ENCODE measurements at places on chromosomes 3 and 15.
A peak's percentile ranks its signal among the peaks of the same experiment; 100 is the strongest.

DNA sequence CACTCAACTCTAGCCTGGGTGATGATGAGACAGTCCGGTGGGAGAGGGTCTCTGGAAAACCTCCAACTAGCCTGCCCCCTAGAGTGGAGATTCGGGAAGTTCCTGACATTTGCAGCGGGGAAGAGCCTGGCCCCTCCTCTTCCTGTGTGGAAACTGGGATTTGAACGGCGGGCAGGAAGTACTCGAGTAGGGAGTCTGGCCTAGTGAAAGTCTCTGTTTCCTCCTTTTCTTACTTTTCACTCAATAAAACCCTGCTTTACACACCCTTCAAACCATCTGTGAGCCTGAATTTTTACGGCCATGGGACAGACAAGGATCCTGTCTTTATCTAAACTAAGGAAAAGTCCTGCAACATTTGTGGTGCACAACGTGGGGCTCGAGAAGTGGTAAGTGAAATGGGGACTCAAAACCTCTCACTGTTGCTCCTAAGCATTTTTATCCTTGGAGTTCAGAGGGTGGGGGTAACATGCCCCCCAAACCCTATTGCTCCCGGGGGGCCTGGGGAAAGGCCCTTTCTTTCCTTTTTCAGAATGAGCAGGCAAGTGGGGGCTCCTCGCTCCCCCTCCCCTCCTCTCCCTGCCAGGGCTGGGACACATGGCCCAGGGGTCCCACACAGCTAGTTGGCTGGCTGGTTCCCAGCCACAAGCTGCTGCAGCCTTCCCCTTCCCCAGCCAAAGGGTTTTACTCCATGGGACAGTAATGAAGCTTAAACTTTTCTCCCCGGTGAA is 224.7 kb upstream of the GBE1 start:
- peak; percentile 55 for DNase-seq

- no peak for DNase-seq
Measured at GRCh38 chr3:101801174-101801573, 22.2 kb downstream of the NXPE3 start.

- DNase-seq: no peak
Measured at GRCh38 chr3:22585911-22586310, 617.2 kb upstream of the UBE2E2 start.

DNA sequence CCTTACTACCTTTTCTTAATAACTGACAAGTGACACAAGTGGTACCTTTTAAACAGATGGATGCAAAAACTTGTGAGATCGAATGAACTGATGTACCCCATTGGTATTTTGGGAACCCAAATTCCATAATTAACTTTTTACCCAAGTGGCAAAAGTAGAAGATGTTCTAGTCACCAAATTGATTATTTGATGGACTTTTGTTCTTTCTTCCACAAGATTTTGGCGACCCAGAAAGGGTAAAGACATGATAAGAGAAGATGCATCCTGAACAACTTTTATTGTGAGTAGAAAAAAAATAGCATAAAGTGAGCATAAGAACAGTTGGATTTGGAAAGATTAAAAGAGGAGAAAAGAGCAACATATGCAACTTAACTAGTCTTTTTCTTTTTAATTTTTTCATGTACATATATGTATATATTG is 159.5 kb downstream of the TIGIT start:
- DNase-seq: no peak

GRCh38 chr3:64607032-64607551 is 80.7 kb downstream of the ADAMTS9 start:
- no peak for DNase-seq

DNA sequence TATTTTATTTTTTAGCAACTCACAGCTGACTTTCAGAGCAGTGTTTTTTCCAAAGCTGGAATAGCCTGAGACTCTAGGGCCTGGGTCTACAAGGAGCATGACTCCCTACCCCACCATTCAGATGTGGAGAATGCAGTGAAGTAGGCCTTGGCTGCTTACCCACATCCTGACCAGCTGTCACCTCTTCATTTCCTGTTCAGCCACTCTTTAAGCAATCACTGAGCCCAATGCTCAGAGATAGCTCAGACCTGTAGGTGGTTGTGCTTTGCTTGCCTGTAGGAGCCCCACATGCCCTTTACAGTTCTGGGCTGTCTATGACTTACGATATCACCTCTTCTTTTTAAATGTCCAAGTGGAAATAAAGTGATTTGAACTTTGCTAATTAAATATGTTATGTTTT is 148.1 kb downstream of the NEK11 start:
- DNase-seq: no peak

DNA sequence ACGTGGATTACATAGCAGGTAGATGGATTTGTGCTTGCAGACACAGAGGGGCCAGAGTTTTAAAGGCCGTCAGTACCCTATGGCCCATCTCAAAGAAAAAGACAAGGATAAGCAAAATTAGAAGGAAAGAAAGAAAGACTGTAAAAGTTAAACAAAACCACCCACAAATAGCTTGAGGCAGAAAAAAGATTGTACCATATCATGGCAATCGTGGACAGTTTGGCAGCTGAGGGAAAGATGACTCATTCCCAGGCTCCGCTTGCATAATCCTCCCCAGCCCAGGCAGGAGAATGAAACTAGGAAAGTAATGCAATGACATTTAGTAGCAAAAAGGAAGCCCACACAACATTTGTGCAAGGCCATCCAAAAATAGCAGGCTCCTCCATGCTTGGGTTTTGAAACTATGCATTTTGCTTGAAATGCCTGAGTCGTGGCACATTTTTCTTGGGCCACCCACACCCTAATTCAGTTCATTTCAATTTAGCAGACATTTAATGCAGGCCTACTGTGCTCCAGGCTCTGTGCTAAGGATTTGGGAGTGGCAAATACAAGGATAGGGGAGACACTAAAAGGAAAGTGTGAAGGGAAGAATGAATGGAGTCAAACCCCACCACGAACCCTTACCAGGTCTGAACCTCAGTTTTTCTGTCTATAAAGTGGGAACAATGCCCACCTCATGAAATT is 40.9 kb upstream of the SMAD3 start:
- DNase-seq: no peak

- no peak for DNase-seq
Measured at GRCh38 chr15:90205050-90205848, 4.1 kb downstream of the SEMA4B start.

DNA sequence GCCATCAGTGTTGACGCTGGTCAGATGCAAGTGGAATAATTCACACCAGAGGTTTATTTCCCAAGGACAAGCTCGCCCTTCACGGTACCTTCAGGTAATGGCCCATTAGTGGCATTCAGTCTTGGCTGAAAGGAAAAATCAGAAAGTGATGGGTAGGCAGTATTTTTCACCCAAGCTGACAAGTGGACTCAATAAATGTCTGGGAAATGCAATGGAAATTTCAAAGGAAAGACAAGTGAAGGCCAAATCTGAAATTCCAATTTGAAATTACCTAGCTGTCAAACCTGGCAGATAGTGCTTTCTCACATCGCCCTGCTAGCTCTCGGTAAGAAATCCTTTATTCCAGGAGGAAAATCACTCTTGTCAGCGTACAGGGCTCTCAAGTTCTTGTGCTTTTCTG is 413.5 kb downstream of the OCA2 start:
- no peak for DNase-seq

GRCh38 chr3:45509038-45509767 is 85.3 kb upstream of the LIMD1 start:
- peak; percentile 72 for DNase-seq

- DNase-seq: no peak
Measured at GRCh38 chr3:185071287-185071800, 81.5 kb downstream of the C3orf70 start.

GRCh38 chr15:90586948-90587347 is 57.2 kb downstream of the CRTC3 start:
- no peak for DNase-seq

- DNase-seq: no peak
Measured at GRCh38 chr15:90597577-90597976, 67.9 kb downstream of the CRTC3 start.

DNA sequence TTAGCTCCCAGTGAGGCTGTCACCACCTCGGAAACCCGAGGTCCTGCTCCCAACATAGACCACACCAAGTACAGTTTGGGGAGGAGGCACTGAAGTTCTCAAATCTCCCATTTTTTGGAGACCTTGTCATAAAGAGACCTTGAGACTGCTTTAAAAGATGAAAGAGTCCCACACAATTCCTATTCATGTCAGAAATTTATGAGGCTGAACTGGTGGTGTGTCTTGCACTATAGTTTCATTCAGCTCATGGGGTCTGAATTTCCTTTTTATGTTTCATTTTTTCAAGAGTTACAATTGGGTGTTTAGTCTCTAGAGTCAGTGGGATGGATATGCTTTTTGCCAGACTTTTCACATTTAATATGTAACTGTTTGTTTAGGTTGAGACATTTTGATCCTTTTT is 318.1 kb upstream of the LRRFIP2 start:
- DNase-seq: no peak

- no peak for DNase-seq
Measured at GRCh38 chr3:107868449-107868848, 222.4 kb downstream of the CD47 start.

DNA sequence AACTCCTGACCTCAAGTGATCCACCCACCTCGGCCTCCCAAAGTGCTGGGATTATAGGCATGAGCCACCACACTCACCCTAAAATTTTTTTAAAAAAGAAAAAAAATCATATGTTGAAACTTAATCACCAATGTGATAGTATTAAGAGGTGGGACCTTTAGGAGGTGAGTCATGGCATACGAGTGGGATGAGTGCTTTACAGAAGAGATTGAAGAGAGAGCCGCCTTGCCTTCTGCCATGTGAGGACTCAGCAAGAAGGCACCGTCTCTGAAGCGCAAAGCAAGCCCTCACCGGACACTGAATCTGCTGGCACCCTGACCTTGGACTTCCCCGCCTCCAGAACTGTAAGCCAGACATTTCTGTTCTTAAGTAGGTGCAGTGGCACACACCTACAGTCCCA is 5.5 kb downstream of the ARPIN start:
- no peak for DNase-seq

GRCh38 chr15:64766058-64766457 is 9.3 kb downstream of the RBPMS2 start:
- no peak for DNase-seq

- DNase-seq: no peak
Measured at GRCh38 chr3:103189941-103190340, 755.1 kb downstream of the ZPLD1 start.

DNA sequence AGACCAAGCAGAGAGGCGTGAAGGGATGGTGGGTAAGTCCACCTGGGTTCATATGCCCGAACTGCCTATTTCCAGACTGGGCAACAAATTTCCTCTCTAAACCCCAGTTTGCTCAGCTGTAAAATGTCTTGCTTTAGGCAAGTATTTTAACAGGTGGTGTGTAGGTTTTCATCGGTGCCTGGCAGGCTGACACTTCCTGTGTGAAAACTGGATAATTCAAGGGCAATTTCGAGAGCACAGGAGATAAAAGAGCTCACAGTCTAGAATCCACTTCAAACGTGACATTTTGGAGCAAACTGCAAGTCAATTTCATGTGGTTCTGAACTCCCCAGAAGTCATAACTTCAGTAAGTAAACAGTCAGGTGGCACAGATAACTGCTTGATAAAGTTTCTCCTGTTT is 112.2 kb downstream of the OXNAD1 start:
- DNase-seq: no peak

GRCh38 chr15:55800216-55800615 is 57.3 kb upstream of the PRTG start:
- DNase-seq: no peak

DNA sequence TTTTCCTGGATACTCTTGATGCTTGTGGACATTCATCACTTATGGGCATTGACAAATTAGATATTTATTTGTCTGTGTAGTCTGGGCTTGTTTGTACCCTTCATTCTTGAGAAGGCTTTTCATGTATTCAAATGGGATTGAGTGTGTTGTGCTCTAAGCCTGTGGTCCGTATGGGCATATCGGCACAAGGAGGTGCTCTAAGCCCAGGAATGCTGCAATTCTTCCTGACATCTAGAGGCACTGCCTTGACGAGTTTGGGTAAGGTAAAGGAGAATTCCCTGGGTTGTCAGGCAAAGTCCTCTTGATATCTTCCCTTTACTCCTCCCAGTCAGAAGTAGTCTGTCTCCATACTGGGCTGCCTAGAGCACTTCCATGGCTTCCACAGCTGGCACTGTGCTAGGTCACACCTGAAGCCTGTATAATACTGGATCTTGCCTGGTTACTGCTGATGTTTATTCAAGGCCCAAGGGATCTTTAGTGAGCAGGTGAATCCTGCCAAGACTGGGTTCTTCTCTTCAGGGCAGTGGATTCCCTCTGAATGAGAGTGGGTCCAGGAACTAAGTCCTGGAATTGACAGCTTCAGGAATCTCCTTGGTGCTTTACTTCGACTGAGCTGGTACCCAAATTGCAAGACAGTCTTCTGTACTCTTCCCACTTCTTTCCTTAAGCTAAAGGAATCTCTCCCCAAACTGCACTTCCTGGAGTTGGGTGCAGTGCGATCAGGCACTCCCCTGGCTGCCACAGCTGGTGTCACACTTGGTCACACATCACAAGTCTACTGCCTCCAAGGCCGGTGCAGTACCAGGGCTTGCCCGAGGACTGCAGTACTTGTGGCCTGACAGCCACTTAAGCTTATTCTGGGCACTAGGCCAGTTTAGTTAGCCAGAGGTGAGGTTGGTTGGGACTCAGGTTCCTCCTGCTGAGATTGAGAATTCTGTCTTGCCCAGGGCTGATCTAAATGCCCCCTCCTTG is 46.0 kb downstream of the GALK2 start:
- peak; percentile 60 for DNase-seq

- no peak for DNase-seq
Measured at GRCh38 chr3:46617941-46618340, 5.6 kb downstream of the FAM240A start.

DNA sequence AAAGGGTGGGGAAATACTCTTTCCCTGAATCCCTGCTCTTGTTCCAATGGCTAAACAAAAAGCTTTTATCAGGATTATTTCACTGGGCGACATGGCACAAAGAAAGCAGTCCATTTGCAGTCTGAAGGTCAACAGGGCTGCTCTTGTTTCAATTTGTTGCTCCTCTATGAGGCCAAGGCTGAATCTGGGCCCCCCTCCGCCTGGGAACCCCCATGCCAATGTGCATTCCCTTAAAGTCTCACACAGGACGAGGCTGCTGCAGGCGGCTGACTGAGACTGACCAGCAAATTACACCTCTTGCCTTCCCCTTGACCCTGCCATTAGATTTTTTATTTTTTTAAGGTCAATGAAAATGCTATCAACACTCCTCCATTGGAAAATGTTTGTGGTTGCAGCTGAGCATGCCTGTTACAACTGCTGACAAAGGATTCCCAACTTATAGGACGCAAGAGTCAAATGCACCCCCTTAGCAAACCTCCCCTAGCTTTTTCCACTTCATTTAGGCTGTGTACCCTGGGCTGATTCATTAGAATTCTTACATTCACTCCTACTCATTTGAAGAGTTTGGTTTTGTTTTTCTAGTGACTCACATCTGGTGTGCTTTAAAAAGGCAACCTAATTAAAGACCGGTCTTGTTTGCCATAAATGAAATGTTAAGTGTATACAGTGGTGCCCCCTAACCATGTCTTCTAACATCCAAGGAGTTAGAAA is 60.8 kb upstream of the ARHGEF3 start:
- no peak for DNase-seq

DNA sequence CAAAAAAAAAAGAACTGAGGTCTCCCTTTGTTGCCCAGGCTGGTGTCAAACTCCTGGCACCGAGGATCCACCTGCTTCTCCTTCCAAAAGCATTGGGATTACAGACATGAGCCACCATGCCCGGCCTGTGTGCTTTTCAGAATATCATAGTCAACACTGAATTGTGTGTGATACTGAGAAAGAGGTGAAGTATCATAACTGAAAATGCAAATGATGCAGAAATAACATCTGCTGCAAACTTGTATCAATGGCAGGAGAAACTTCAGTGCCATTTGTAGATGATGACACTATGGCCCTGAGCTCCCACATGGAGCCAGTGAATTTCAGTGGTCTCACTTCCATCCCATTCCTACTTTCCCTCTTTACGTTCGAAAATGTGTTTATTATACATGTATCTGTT is 21.9 kb downstream of the IL12A start:
- DNase-seq: no peak
